ENCODE measurements at places on chromosomes 13 and 19.

- no peak for DNase-seq
These were observed 2.9 kb downstream of the ANKRD27 start for GRCh38 chr19:32671883-32672593.

DNA sequence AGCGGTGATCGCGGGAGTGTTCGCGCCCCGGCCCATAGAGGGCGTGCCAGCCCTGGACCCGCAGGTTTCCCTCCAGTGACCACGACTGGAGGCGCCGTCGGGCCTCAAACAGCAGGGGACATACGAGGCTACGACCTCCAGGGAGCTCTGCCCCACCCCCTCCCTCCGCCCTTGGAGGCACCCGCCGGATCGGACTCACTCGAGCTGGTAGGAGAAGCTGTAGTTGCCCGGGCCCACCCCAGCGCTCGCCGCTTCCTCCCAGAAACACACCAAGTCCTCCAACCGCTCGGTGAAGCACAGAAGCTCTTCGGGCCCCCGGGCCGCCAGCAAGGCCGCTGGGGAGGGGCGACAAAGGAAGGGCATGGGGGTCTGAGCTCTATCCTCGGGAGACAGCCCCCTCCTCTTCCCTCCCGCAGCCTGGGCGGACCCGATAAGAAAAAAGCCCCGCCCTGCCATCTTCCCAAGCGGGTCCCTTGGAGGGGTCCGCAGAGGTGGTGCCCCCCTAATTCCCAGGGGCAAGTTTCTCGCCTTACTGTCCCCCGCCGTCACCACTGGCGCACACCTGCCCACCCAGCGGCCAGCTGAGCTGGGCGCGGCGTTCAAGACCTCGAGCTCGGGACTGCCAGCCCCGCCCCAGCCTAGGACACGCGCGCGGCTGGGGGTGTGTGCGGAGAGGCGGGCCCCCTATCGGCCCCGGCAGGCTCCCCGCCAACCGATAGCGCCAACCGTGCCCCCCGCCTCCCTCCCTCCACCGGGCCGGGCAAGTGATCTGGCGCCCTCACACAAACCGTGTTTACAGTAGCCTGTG lies 1.0 kb downstream of the EPOR start:
- peak; percentile 85 for DNase-seq

DNA sequence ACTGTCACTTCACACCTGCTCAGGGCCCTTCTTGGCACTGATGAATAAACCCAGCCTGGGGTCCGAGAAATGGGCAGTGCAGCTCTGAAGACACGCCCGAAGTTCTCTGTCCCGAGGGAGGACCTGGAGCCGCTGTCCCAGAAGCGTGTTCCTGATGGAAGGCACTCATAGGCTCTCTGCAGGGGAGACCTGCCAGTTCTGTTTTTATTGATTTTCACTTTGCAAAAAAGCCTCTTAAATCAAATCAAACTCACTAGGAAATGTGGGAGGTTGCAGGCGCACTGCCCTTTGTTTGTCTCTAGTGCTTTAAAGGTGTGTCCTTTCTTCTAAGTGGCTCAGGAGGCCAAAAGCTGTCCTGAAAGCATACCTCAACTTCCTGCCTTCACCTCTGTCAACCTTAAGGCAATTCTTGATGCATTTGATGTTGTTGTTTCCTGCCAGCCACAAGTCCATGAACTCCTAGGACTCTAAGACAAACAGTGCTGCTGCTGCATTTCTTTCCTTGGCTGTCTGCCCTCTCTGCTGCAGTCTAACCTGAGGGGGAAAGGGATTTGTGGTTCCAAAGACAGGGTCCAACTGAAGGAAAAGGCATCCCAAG lies 663.2 kb downstream of the UQCRFS1 start:
- no peak for DNase-seq

- no peak for DNase-seq
These were observed 86.9 kb downstream of the FOXO1 start for GRCh38 chr13:40579535-40579934.

- peak; percentile 75 for DNase-seq
These were observed 28.8 kb upstream of the TUBGCP3 start for GRCh38 chr13:112616586-112617362.

DNA sequence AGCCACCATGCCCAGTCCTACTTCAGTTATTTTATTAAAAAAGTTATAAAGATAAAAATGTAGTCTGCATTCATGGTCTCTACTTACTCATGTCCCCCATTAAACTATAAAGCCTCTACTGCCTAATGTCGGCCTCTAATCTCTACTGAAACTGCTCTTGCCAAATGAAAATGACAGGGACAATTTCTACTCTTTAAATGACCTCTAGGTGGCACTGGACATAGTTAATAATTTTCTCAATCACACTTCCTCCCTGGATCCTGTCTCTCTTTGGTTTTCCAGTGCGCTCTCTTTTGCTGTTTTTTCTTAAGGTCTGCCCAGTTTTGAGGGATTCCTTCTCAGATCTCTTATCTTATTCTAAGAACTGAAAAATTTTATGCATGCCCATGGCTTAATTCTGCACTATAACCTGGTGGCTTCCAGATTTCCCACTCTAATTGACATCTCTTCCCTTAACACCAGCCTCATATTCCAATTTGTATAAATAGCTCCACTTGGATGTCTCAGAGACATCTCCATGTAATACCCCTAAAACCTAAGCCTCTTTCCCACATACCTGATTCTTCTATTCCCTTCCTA lies 54.3 kb downstream of the MTMR6 start:
- peak; percentile 69 for DNase-seq

DNA sequence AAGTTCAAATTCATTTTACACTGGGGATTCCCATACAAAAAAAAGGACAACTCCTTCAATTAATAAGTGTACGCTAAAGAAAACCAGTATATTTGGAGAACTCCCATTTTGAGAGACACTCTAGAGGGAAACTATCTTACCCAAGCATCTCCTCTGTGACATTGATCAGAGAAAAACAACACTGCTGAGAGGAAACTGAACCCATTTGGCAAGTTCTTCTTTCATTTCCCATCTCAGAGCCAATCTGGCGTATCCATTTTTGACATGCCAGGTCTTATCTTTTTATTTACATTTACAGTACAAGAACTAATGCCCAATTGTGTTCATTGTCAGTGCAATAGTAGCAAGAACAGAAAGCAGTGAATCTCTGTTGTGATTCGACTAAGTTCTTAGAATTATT lies 30.1 kb downstream of the LIG4 start:
- DNase-seq = no peak

DNA sequence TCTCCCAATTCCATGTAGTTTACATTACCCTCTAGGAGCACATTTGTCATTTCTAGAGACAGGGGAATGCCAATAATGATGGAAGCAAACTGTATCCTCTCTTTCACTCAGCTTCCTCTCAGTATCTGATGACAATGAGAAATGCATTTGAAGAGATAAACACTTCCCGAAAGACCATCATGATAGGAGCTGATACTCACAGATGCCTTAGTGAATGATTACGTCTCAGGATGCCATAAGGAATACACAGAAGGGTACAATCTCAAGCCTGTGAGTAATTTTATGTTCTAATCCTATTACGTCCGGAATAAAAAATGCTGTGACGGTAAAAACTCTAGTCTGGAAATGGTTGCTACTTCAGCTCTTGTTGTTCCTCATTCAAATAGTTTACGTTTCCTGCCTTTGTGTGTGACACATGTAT lies 663.8 kb upstream of the MIR17HG start:
- no peak for DNase-seq

- DNase-seq = no peak
These were observed 625.3 kb upstream of the PRR20A start for GRCh38 chr13:56515441-56515840.

DNA sequence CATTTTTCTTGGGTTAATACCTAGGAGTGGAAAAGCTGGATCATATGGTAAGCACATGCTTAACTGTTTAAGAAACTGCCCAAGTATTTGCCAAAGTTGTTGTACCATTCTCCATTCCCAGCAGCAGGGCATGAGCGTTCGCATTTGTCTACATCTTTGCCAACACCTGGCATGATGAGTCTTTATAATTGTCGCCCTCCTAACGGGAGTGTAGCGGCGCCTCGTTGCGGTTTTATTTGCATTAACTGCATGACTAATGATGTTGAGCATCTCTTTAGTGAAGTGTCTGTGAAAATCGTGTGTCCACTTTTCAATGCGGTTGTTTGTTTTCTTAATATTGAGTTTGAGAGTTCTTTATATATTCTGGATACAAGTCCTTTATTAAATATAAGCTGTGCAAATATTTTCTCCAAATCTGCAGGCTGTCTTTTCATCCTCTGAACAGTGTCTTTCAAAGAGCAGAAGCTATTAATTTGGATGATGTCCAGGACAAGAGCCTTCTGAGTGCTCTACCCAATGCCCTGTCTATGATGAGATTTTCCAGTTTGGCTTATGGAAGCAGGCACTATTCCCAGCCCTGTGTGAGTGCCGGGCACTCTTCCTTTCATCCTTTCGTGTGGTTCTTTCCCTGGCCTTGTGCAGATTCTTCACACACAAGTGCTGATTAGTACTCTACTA lies 202.0 kb downstream of the FOXO1 start:
- DNase-seq = no peak

- DNase-seq = no peak
These were observed 29.5 kb upstream of the AKT2 start for GRCh38 chr19:40314656-40315055.

DNA sequence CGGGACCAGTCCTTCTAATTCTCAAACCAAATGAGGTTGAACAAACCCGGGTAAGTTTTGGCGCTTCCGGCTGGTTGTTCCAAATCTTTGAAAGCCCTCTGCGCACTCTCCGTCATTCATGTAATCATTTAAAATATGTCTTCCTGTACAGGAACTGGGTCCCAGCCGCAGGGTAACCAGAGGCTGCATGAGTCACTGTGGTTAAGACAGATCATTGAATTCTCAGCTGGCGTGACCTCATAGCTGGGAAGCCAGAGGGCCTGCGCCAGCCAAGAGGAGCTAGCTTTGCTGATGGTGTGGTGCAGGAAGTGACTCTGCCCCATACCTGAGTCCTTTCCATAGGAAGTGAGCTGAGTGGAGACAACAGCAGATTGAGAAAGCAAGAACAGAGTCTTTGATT lies 135.2 kb downstream of the TSHZ3 start:
- DNase-seq = no peak

GRCh38 chr13:46637213-46637612 lies 84.2 kb downstream of the LRCH1 start:
- peak; percentile 33 for DNase-seq

GRCh38 chr19:18271433-18271841 lies 2.8 kb downstream of the IQCN start:
- no peak for DNase-seq

- DNase-seq = no peak
These were observed 61.8 kb downstream of the RXFP2 start for GRCh38 chr13:31801088-31801487.

- DNase-seq = peak; percentile 98
These were observed 109.5 kb upstream of the DOCK9 start for GRCh38 chr13:99087098-99087953.

- DNase-seq = no peak
These were observed 737.4 kb downstream of the UQCRFS1 start for GRCh38 chr19:28475525-28475924.

DNA sequence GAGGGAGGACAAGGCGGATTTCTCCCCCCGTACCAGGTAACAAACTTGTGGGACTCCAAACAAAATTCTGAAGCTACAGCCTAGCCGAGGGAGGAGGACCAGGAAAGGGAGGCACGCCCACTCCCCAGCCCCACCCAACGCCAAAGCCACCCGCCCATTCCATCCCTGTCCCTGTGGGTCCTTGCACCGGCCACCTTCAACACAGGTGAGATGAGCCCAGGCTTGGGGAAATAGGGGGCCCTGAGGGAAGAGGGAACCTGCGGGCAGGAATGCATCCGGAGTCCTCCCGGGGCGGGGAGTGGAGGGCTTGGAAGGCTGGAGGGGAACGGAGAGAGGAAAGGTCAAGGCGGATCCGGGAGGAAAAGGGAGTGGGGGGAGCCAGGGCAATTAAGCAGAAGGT lies at the start of gene BEST2:
Gene BEST2, plus strand, starts transcription at position 157 of the 400 bp plus-strand sequence. CDS start 802 bp downstream, outside the sequence.
- DNase-seq = peak; percentile 83

DNA sequence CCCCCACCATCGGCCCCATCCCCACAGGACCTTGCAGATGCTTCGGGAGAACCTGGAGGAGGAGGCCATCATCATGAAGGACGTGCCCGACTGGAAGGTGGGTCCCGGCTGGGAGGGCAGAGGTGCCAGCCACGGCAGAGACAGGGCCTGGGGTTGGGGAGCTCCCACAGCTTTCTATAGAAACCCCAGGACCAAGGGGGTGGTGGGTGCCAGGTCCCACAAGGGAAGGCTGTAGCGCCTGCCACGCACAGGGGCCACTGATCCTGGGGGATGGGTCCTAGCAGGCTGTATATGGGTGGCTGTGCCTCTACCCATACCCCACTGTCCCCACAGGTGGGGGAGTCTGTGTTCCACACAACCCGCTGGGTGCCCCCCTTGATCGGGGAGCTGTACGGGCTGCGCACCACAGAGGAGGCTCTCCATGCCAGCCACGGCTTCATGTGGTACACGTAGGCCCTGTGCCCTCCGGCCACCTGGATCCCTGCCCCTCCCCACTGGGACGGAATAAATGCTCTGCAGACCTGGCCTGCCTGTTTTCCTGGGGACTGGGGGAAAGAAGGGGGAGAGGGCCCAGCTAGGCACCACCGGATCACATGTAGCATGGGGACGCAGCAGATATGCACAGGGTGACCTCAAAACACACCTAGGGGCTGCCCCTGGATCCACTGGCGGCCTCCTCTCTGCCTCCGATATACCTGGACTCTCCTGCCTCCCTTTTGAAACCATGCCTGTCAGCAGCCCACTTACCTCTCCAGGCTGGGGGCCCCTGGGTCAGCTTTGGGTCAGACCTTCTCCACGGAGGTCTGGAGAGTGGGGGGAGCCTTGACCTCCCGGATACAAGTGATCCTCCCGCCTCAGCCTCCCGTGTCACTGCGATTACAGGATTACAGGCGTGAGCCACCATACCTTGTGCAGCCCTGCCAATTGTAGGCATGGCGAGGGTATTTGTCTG lies 761 bp upstream of the YJEFN3 start:
- peak; percentile 1 for DNase-seq

- no peak for DNase-seq
These were observed 48.9 kb upstream of the EPHX3 start for GRCh38 chr19:15280915-15281683.

DNA sequence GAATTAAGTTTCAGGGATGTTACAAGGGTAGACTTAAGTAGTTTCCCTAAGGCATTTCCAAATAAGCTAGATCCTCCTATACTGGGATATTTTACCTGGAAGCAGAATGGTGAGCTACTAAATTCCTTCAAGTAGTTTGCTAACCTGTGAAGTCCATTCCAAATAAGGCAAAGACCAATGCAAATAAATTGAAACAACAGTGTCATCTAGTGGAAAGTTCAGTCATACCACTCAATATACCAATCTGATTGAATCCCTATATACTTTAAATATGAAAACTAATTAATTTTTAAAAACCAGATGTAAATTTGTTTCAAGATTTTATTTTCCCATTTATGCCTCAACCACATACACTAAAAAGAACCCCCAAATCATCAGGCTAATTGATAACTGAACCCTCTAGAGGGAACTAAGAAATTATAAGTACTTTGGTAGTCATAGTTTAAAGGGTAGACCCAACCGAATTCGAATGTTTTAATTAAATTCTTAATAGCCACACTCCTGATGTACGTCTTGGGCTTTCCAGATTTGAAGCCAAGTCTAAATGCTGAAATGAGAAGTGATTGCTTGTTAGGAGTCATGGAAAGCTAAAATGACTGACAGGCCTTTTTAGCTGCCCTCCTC lies 223.7 kb downstream of the TBC1D4 start:
- peak; percentile 67 for DNase-seq
